Left forelimb (tissue), 1 donor: ENCODE measurements at places on chromosomes 11 and 22.

DNA sequence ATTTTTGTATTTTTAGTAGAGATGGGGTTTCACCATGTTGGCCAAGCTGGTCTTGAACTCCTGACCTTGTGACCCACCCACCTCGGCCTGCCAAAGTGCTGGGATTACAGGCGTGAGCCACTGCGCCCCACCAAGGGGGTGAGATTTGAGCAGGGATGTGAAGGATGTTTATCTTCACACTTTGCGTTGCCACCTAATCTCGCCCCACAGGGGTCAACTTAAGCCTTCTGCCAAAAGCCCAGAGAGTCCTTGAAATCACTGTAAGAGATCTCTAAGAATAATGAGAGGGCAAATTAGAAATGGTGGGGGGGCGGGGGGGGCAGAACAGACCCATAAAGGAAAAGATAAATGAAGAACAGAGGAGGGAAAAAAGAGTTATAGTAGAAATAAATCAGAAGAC, 158.3 kb upstream of the TIMP3 start:
- no peak for DNase-seq

DNA sequence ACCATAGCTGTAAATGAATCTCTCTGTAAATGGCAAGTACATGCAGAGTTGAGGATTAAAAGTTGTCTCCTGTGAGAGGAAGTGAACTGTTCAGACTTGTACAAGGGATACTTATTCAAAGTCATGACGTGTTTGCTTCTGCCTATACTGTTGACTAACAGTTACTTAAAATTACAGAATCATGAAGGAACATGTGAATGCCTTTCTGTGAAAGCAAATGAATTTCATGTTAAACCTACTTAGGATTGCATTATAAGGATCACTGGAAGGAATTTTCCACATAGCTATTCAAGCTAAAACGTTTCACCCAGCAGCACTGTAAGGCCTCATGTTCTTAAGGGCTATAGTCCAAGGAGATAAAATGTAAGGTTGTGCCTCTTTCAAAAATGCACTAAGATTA, 93.4 kb upstream of the BIRC3 start:
- no peak for DNase-seq

DNA sequence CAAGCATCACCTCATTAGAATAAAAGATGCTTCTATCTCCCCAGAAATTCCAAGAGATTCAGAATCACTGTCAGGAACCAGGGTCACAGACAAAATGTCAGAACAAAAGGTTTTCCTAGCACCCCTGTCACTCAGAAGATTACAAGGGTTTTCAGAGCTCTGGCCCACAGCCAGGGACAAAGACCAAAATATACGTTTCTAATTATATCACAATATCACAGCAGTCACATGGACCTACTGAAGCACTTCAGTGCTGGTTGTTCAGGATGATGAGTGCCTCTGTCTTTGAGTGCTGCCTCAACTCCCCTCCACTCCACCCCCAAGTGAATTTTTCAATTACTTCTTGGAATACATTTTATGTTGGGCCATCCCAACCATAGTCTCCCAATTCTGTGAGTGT, 21.9 kb upstream of the RTL6 start:
- DNase-seq: no peak

GRCh38 chr11:9769621-9770020, 105.7 kb downstream of the SWAP70 start:
- no peak for DNase-seq

- DNase-seq: no peak
Observed at GRCh38 chr11:134229126-134229790, 4.8 kb downstream of the VPS26B start.

DNA sequence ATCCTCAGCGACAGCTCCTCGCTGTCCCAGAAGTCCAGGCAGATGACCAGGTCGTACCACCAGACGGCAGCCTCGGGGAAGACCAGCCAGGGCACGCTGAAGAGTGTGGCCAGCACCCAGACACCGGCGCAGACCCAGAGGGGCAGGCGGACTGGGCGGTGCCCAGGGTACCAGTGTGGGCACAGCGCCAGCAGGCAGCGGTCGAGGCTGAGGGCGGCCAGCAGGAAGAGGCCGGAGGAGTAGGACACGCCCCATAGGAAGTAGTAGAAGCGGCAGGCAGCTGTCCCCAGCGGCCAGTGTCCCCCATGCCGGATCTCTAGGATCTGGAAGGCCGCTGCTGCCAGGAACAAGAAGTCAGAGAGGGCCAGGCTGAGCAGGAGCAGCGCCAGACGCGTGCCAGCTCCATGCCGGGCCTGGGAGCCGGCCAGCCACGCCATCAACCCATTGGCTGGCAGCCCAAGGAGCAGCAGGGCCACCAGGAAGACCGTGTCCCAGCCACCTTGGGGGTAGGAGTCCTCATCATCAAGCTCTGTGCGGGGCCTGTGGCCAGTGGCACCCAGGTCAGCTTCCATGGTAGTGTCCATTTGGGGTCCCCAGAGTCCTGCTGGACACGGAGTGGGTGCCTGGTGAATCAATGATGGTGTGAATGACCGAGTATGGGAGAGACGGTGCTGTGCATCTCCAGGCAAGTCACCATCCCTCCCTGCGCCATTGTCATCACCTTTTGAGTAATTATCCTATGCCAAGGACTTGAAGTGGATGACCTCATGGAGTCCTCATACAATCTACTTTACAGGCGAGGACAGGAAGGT, at the start of gene GPR152:
Gene GPR152 (minus strand): TSS at position 589 of the 812 bp plus-strand sequence. CDS start 5 bp downstream, at position 584.
- no peak for DNase-seq

DNA sequence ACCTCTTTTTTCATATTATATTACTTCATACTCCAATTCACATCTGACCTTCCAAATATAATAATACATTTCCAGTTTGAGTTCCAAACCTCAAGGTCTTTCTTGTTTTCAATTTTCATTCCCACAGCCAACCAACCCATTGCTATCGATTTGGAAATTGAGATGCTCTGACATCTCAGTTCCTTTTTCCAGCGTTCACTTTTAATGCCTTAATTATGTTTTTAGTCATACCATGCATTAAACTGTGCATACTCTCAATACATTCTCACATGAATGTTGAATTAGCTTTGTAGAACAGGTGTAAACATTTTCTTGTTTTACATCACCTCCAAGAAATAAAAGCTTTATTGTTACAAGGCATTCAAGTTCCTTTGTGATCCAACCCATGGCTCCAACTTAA, 294.2 kb upstream of the ANO3 start:
- no peak for DNase-seq

DNA sequence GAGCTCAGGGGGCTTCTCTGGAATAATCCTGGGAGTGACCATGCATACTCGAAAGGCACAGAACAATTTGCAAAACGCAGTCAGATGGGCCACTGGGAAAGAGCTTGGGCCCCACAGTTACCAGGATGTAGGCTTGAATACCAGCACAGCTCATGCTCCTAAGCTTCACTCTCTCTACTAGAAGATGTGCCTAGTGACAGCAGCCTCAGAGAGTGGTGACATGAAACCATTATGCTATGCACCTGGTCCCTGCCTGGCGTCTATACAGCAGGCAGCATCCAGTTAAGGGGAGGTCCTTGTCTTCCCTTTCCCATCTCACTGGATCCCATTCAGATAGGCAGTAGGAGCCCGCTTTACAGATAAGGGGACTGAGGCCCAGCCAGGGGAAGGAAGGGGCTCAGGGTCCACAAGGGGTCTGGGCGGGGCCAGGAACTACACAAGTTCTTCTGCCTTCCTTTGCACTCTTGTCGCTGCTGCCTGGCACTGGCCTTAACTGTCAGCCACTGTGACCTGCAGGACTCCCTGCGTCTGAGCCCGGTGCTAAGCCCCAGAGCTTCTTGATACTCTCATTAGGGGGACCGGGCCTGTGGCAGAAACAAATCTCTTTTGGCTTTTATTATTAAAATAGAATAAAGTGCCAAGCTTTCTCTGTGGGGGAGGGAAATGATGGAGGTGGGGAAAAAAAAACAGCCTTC, 21.2 kb upstream of the RASD2 start:
- no peak for DNase-seq

GRCh38 chr11:57972013-57972367, 51.7 kb upstream of the OR9Q1 start:
- DNase-seq: no peak

GRCh38 chr11:110491577-110492320, 62.0 kb downstream of the FDX1 start:
- DNase-seq: no peak

- DNase-seq: no peak
Observed at GRCh38 chr22:24181088-24181995, at the start of gene SUSD2. Gene SUSD2, plus strand, starts transcription at chr22:24181487. Its CDS starts 33 bp downstream, at chr22:24181520.
